ENCODE measurements at places on chromosomes 2 and 18. TPM values are rescaled to one million over a fixed set of nuclear protein-coding genes. Genes with fewer than 3 reads are reported as not detected.

The MFSD2B gene
- 0.68 TPM for total RNA-seq

The BCS1L gene
- total RNA-seq, result 43.6 TPM

The MARCHF4 gene
- total RNA-seq, result 20.0 TPM

The SLC30A3 gene
- total RNA-seq, result 3.3 TPM

The UGT1A3 gene
- total RNA-seq, result not detected

The MAB21L4 gene
- 0.29 TPM for total RNA-seq

The GALNT14 gene
- 44.3 TPM for total RNA-seq

The GPR55 gene
- total RNA-seq, result not detected

The ANO7 gene
- total RNA-seq, result 2.1 TPM

The LCT gene
- 0.04 TPM for total RNA-seq

The MROH2A gene
- 0.22 TPM for total RNA-seq

The SNTG2 gene
- total RNA-seq, result not detected

The CHRND gene
- 0.09 TPM for total RNA-seq

The FTCDNL1 gene
- total RNA-seq, result 3.2 TPM

The MBOAT2 gene
- 84.1 TPM for total RNA-seq

The RMC1 gene
- total RNA-seq, result 16.9 TPM

The LRPPRC gene
- 92.5 TPM for total RNA-seq

The STPG4 gene
- not detected for total RNA-seq

The NCOA1 gene
- 12.2 TPM for total RNA-seq

The POMC gene
- total RNA-seq, result not detected

The CNTNAP5 gene
- total RNA-seq, result not detected

The SP140 gene
- total RNA-seq, result not detected

The ABCG8 gene
- not detected for total RNA-seq

The ADRA2B gene
- 0.14 TPM for total RNA-seq

The KLHL30 gene
- total RNA-seq, result 0.27 TPM

The SPC25 gene
- 18.6 TPM for total RNA-seq

The CXCR1 gene
- total RNA-seq, result not detected

The PROKR1 gene
- total RNA-seq, result not detected

The STK39 gene
- total RNA-seq, result 19.2 TPM
